Coronary artery (tissue), 2 donors: ENCODE measurements at places on chromosomes 5 and 9.
A peak's percentile ranks its signal among the peaks of the same experiment; 100 is the strongest.

- peak; percentile 71 for DNase-seq
Measured at GRCh38 chr9:134895908-134896833, 15.6 kb downstream of the FCN2 start.

- no peak for DNase-seq
Measured at GRCh38 chr9:73845539-73845938, 651.6 kb upstream of the RORB start.

DNA sequence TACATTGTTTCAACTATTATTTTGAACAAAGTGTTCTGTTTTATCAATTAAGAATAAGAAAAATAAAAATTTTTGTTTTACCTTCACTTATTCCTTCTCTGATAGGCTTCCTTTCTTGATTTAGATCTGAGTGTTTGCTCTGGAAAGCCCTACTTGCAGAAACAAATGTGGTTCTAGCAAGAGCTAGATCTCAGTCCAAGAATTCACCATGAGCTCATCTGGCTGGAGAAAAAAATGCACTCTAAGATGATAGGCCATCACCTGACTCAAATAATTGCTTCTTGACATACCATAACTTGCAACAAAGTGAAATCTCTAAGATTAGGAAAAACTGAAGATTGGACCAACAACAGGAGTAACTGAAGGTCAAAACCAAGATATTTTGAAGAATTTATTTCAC lies 6.3 kb upstream of the RLN2 start:
- no peak for DNase-seq

GRCh38 chr9:112409758-112410157 lies 29.9 kb downstream of the HSDL2 start:
- DNase-seq: no peak

GRCh38 chr5:10595293-10595671 lies 31.4 kb downstream of the ANKRD33B start:
- no peak for DNase-seq

DNA sequence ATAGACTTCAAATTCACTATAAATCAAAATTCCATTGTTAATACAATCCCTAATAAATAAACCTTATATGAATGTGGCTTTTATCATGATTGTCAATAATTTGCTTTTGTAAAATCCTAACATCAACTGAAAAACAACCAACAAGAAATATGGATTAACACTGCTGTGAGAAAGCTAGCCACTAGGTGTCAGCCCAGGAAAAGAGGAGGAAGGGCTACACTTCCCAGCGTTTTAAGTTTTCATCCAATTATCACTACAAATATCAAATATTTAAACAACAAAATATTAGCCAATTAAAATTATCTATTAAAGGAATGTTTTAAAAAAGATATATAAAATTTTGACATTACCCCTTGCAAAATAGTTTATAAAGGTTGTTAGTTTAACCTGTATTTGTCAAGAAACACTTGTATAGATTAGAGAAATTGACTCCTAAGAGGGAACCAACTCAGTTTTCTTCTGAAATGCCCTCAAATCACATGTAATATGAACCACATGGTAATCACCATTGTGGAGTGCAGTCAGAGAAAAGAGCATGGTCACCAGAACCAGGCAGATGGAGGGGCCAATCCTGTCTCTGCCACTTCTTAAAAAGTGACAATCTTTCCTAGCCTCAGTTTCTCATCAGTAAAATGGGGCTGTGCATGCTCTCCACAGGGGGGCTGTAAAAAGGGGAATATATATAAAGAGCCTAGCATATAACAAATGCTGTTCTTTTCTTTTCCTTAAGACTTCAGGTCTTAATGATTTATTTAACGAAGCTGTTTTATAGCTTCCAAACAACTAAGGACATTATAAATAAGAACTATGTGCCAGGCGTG lies 188.2 kb downstream of the CRB2 start:
- no peak for DNase-seq

- DNase-seq: no peak
Measured at GRCh38 chr5:149679876-149680809, 50.0 kb upstream of the PPARGC1B start.

GRCh38 chr5:94928891-94929290 lies 310.4 kb downstream of the SLF1 start:
- no peak for DNase-seq

GRCh38 chr5:55030676-55031369 lies 6.8 kb downstream of the GZMK start:
- no peak for DNase-seq
